ENCODE measurements at places on chromosomes 2 and 18.

DNA sequence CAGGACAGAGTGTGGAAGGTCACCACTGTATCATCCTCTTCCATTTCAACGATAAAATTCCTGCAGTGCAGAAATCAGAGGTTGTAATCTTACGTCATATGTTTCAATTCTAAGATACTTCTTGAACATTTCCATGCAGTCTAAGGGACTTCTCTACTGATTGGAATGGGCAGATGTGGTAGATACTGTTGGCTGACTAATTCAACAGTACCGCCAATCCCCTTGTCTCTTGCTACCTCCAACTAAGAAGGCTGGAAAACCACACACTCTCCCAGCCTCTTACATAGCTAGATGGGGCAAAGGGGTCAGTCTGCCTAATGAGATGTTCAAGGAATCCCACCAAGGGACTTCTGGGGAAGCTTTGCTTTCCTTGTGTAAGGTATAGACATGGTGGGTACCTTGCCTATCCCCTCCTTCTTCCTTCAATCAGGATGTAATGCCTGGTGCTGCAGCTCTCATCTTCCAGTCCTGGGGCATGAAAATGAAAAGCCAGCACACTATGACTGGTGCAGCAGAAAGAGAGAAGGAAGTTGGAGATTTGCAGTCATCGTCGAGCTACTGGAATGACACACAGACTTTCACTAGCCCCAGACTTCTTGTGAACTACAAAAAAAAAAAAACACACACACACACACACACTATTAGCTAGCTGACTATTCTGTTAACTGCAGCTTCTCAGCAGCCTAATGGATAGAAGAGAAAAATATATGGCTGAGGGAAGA is 84.1 kb downstream of the ALPK2 start:
- no peak for DNase-seq

DNA sequence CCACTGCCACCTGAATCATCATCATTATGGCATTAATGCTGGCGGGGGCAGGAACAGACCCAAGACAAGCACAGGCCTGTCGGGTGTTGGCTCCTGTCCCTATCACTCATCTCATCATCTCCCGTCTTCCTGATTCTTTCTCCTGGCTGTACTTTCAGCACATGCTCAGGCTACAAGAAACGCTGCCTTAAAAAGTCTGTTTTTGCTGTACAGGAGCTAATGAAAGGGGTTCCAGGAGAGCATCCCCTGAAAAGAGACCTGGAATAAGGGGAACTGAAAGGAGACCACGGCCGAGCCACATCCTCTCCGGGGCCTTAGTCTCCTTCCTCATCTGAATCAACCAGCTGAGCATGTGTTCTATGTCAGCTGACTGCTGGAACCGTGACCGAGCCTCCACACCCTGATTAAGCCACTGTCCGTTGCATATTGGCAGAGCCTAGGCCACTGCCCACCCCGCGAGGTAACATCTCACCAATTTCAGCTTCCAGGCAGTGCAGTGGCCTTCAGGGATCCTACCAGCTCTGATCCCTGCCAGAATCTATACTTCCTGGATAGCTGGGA is 62.6 kb downstream of the DNMT3A start:
- no peak for DNase-seq

DNA sequence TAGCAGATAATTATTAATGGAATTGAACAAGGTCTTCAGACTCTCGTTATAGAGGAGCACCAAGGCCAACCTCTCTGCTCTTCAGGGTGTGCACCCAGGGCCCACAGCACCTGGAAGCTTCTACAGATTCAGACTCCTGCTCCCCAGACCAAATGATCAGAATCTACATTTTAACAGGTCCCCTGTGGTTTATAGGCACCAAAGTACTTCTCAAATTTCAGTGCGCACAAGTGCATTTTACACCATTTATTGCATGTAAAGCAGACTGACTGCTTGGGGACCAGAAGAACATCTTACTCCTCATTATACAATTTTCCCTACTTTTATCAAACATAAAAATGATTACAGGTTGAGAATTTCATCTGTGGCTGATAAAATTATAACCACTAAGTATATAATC is 163.9 kb downstream of the COL4A4 start:
- DNase-seq = no peak

- DNase-seq = no peak
Observed at GRCh38 chr2:136024616-136025015, 39.2 kb upstream of the DARS1 start.

GRCh38 chr18:68837665-68838451 is 40.0 kb downstream of the CCDC102B start:
- DNase-seq = no peak

GRCh38 chr2:43146083-43146482 is 80.3 kb downstream of the ZFP36L2 start:
- no peak for DNase-seq
